ENCODE measurements at places on chromosomes 7 and 10.

- no peak for DNase-seq
These were observed 73.6 kb upstream of the PDZD8 start for GRCh38 chr10:117448802-117449201.

- DNase-seq, result no peak
These were observed 326.5 kb downstream of the CNTNAP2 start for GRCh38 chr7:146443102-146443501.

- DNase-seq, result no peak
These were observed 2.2 kb downstream of the FAM53B start for GRCh38 chr10:124741922-124742412.

DNA sequence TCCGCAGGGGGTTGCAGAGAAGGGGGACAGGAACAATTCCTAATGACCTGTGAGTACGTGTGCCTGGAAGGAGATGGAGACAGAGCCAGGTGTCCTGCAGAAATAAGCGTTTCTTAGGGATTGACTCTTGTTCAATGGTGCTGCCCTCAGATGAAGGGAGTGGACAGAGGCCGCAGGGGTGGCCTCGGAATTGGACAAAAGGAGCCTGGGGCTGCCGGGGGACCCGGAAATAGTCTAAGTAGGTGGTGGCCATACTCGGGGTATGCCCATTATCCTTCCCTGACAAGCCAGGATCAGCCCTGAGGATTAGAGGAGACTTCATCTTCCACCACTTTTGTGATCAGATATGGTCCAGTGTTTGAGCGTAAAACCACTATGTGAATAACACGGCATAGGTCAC lies 39.2 kb downstream of the ELFN1 start:
- no peak for DNase-seq

DNA sequence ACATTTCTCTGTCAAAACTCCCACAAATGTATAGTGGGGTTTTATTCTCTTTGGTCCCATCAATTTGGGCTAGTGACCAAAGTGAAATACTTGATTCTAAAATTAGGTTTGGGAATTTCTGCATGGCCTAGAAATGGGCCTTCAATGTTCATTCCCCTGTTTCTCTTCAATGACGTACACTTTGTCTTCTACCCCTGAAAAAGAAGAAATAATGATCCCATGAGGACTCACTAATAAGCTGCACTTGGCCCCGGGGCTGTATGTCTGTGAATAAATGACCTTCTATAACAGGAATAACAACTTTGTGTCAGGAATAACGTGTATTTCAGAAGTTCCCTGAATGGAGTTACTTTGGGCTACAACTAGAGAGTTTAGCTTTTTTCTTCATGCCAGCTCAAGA lies 20.2 kb downstream of the OR6B1 start:
- DNase-seq, result no peak

GRCh38 chr7:155357573-155358041 lies 59.9 kb downstream of the INSIG1 start:
- DNase-seq, result no peak

DNA sequence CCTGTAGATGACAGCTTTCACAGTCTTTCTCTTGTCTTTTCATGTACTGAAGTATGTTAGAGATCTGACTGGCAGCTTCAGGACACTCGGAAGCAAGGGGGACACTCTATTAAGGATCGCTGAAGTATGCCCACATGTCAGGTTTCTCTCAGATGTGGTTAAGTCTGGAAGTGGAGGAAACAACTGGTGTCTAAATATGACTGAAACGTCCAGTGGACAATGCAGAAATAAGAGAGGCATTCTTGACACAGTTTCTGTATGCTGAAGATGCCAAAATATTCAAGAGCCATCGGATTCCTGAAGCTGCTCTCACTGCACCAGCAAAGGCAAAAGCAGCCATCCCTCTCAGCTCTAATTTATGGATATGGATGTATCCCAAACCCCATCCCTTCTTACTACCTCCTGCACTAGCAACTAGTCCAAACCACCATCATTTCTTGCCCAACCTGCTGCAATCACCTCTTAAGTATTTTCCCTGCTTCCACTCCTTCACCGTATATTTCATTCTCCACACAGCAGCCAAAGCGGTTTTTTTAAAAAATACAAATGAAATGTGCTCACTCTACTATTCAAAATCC lies 113.4 kb downstream of the REEP3 start:
- no peak for DNase-seq

DNA sequence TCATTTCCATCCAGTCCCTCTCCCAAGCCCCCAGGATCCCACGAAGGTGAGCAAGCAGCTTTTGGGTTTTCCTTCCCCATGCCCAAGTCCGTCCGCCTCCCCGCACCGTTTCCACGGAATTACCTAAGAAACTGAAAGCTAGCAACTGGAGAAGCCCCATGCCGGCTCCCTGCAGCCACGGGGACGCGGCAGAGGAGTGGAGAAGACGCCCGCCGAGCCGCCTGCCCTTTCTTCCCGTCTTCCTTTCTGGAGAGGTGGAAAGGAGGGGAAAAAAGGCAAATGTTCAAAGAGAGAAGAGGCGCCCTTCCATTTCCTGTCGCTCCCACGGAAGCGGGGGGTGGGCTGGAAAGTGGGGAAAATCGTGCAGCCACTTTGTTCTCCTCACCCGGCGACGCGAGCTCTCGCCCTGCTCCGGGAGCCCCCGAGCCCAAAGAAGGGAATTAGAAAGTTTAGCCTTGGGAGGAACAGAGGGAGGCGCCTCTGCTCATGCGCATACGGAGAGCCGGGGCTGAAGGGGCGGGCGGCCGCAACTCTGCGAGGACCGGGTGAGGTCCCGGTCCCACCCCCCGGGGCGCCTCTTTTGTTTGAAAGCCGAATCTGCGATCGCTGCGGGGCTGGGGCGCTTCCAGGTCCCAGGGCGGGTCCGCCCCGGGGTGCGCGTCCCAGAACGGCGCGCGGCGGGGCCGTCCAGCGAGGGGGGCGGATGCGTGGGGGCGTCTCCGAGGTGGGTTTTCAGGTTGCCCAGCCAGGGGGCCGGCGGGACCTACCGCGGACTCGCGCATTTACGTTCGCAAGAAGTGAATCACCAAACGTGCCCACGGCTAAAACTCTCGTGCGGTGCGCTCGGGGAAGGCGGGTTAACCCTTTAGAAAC lies at the start of gene LAMB1:
TSS of gene LAMB1 (minus strand) at position 436 of the 873 bp plus-strand sequence. CDS start at position 160, 276 bp downstream.
- peak; percentile 91 for DNase-seq

DNA sequence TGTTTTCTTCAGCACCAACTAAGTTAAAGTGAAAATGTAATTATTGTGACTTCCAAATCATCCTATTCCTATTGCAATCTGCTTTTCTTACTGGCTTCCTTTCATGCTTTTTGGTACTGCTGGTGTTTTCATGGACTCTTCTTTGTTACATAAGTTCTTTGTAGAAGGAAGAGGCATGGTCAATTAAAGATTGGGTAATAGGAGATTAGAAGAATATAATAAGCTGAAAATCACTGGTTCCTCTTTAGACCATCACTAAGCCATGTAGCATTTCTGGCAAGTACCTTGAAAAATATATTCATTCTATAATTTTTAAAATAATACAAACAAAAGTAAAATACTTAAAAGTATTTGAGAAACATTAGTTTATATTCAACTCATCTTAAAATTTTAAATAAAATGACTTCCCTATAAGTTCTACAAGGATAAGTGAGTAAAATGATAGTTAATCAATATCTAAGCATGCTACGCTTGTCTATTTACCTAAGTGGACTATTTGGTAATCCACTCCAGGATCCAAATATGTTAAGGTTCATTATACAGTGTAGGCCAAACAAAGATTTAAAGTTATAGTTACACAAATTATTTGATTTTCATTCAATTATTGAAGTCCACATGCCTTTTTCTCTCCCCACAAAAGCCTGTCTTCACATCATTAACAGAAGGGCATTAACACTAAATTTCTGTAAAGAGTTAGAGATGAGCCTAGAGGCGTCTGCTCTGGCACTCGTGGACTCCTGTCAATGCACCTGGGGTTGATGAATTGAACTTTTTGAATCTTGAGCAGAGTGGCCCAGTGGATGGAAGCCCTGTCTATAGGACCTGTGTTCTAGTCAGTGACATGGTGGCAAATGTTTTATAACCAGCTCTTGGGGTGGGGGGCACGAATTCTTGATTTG lies 408.1 kb downstream of the INHBA start:
- no peak for DNase-seq

DNA sequence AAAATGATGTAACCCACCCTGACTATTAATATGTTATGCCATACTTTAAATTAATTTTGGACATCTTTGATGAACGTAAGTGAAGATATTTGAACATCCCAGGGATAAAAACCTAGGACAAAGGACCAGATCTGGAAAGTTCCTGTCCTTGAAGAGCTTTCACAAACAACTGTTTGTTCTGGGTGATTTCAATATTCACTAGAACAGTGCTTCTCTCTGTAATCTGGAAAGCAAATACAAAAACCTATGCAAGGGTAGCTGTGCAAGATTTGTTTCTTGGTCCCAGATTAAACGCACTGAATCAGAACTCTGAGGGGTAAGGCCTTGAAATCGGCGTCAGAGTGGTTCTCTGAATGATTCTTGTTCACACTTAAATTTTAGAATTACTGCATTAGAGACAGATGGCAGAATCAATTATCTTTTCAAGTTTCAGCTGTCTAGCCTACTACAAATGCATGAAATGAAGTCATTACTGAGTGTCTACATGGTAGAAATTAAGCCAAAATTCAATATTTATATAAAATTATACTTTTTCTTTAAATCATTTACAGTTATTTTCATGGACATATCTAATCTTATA lies 69.6 kb upstream of the CSTF2T start:
- DNase-seq, result no peak

DNA sequence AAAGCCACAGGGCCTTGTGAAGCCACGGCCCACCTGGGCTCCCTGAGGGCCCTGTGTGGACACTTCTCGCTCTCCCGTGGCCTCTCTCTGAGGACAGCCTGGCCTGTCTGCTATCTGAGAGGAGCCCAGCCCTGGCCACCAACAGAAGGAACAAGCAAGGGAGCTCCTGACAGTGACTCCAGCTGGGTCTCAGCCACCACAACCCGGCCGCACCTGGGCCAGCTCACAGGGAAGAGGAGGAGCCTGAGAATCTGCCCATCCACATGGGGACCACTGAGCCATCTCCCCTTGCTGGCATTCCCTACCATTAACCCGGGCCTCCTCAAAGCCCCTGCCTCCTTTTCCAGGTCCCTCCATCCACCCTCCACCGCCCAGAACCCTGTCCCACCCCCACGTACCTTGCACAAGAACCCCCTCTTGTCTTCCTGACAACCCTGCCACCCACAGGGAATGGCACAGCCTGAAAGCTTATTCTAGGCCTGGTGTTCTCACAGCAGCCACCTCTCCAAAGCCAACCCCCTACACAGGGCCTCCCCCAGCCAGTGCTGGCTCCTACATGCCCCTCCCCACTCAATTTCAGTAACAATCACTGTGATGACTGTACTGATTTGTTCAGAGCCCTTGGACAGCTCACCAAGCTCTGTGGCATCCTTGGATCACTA lies 120.2 kb downstream of the GRID1 start:
- no peak for DNase-seq

DNA sequence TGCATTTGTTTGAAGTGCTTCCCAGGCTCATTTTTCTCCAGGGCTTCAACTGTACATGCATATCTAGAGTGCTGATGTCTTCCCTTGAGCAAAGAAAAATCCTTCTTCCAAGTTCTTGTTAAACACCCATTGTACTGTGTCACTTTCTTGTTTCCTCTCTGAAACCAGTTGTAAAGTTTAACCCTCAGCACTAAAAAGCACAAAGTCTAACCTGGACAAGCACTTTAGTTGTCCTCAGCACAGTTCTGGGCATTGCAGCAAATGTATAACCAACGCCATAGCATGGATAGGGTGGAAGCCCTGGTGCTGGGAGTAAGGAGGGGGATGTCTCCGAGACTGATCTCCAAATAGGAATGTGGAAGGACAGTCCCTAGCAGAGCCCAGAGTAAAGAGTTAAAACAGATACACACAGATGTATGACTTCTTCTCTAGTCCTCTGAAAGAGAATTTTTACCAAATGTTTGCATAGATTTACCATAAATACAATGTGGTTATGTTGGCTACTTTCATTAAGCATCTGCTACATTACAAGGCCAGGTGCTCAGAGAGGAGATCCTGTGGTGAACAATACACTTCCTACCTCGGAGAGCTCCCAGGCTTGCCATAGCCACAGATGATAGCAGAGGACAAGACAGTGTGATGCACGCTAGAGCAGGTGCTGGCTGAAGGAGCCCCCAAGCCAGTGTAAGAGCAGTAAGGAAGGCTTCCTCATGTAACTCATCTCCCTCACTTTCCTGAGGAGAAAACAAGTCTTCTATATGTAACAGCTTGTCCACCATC lies 57.0 kb downstream of the DNAJC12 start:
- no peak for DNase-seq

DNA sequence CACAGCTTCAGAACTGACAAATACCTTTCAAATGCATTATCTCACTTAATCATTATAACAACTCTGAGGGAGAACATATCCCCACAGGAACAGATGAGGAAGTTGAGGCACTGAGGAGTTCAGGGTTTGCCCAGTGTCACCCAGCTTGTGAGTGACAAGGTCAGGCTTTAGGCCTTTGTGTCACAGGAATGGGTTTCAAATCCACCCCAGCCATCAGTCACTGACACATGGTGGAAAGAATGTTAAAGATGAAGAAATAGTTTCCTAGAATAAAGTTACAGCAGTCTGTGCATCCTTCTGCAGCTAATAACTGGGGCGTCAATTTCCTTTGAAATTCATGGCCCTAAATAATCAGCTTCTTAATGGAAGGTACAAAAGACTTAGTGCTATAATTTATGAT lies 37.8 kb downstream of the SGCE start:
- DNase-seq, result no peak

DNA sequence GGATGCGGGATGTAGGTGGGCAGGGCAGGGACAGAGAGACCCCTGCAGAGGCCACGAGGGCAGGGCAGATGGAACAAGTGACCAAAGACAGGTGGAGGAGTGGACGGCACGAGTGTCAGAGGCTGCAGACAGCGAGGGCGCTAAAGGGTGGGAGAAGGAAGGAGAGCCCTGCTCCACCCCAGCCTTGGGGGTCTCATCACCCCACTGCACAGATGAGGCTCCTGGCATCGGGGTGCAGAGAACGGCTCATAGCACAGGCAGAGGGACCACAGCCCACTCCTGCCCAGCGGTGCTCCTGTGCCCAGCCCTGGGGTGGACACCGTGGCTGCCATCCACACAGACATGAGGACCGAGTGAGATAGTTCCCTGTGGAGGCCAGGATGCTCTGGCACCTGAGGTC lies 2.2 kb upstream of the LAT2 start:
- peak; percentile 26 for DNase-seq

DNA sequence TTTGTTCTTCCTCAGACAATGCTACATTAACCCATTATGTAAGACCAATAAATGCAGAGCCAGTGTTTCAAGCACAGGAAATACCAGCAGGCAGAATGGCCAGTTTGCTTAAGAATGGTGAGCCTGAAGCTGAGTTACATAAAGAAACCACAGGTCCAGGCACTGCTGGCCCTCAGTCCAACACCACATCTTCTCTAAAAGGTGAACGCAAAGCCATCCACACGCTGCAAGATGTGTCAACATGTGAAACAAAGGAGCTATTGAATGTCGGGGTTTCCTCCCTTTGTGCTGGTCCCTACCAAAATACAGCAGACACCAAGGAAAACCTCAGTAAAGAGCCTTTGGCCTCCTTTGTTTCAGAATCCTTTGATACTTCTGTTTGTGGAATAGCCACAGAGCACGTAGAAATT lies 63.8 kb downstream of the TASOR2 start:
- DNase-seq, result no peak
